ENCODE measurements at places on chromosomes 2 and 18.

- DNase-seq: no peak
These were observed 77.2 kb downstream of the NAT8 start for GRCh38 chr2:73564986-73565385.

DNA sequence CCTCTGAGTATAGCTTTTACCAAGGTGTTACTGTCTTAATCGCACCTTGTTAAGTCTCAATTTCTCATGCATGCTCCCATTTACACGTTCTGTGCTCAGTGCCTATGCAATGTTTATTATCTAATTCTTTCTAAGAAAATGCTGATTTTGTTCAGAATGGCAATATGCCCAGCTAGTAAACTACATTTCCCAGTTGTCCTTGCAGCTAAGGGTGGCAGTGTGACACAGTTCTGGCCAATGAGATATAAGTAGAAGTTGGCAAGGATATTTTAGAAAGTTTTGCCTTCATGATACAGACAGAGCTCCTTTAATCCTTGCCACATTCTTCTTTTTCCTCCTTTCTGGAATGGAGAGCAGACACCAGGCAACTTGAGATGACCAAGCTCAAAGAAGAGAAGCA, 45.3 kb downstream of the POLE4 start:
- DNase-seq: no peak

GRCh38 chr2:97664636-97664970, 759 bp upstream of the ACTR1B start:
- no peak for DNase-seq

DNA sequence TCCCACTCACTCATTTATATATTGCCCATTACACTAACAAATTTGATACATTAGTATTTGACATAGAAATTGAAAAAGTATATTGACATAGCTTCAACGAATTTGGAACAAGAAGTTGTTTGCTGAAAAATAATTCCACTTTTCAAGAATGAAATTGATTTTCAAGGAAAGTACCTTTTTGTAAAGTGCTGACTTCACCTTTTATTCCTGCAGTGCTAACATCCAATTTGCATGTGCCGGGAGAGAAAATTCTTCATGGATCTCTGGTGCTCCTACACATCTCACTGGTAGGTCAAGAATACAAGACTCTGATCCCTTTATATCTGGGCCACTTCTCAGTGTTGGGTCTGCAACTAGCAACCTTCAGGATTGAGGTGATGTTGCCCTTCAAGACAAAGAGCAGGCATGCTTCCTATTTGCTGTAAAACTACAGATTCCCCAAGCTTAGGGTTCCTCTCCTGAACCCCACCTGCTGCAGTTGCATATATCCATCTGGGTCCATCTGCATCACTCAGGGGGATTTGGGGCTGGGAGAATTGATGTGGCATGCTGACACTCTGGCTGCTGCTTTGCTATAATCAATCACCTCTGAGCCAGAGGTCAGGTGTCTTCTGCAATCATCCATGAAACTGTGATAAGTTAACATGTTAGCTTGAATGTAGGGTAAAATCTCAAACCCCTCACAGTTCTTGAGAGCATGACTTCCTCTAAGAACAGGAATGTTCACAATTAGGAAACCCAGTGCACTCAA, 108.4 kb upstream of the TTN start:
- DNase-seq: no peak

DNA sequence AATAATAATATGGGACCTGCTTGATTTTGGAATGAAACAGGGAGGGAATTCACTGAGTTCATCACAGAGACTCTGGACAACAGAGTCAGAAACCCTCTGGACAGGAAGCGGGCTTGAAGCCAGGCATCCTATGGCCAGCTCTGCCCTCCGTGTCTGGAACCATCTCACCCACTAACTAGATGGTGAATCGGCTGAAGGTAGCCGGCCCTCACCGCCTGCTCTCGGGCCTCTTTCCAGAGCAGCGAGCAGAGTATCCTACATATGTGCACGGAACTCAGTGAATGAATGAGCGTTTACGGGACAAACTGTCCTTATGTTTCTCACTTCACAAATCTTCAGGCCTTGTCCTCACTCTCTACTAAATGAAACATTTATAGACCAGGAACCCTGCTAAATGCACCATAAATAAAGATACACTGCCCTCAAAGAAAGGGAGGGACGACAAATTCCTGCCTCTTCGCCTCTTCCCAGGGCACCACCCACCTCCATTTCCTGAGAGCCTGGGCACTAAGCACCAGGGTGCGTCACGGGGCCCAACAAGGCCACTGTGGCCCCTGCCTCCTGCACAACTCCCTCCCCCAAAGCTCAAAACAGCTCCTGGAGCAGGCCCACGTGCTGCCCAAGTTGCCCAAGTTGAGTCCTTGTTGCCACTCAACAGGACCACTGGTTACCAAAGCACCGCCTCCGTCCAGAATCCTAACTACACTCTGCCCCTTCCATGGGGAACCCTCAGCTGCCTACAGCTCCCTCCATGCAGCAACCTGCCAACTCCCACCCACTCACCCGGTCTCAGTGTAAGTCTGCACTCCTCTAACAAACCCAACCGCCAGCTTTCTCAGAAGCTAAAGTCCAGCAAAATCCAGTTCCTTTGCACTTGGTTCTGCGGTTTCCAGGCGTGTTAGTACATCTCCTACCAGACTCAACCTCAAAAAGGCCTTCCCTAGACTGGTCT, 1.7 kb downstream of the TBC1D8 start:
- peak; percentile 60 for DNase-seq

GRCh38 chr18:74255131-74255616, 36.6 kb downstream of the CYB5A start:
- DNase-seq: no peak

DNA sequence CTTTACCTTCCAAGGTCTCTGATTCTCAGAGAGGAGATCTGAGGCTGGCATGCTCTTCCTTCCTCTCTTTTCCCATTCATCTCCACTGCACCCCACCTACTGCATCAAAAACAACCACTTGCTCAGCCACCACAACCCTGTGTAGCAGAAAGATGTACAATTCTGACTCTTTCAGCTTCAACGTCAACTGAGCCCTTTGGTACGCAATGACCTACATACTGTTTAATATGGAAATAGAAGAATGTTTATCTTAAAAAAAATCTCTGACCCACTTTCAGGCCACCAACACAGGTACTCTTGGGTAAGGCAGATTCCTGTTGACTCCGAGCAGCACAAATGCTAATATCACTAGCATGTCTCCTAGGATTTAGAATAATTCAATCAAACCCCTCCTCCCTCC, 76.2 kb upstream of the AFF3 start:
- no peak for DNase-seq

GRCh38 chr2:160270571-160271113, 70.6 kb upstream of the ITGB6 start:
- no peak for DNase-seq

DNA sequence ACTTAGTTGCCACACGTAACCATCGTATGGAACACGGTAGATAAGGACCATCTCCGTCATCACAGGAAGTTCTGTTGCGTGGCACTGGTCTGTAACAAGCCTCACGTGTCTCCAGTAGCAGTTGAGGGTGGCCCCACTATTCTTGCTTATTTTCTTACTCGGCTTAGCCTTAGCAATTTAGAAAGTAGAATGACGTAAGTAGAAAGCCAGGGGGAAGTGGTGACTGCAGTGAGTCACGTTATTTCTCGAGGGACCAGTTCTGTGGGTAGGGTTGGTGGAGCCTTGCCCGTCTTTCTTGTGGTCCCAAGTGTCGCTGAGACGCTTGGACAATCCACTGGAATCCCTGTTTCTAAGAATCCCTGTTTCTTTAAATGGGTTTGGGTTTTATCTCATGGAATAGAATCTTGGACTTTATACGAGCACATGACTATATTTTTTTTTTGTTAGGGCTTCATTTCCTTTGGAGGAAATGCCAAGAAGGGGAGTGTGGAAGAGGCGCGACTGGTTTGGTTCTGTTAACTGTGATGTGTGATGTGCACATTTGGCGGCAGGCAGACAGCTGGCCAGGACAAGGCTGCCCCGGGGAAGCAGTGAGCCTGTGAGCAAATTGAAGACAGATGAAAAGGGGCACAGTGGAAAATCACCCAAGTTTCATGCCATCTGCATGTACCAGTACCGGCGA, 96.2 kb downstream of the CABLES1 start:
- DNase-seq: peak; percentile 78

- DNase-seq: no peak
These were observed 9.3 kb downstream of the SEC11C start for GRCh38 chr18:59149007-59149406.

Measured in activated CD8-positive, alpha-beta memory T cell treated with anti-CD3 and anti-CD28 coated beads for 24 hours (primary cell).